ENCODE measurements at places on chromosomes 7 and 10.

DNA sequence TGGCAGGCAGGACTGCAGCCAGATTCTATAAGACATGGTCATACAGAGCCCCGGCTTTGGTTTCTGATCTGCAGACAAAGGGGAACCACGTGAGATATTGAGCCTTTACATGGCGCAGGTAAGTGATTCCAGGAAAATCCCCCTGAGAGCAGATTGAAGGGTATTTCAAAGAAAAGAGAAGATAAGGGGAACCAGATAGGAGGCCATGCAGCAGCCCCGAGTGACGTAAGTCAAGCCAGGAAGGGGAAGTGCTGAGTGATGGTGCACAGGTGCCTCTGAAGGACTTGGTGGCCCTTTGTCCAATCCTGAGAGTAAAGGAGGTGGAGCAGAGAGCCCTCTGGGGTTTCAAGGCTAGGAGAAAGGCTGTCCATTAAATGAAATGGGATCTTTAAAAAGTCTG is 329.0 kb downstream of the ACTR3B start:
- no peak for DNase-seq

DNA sequence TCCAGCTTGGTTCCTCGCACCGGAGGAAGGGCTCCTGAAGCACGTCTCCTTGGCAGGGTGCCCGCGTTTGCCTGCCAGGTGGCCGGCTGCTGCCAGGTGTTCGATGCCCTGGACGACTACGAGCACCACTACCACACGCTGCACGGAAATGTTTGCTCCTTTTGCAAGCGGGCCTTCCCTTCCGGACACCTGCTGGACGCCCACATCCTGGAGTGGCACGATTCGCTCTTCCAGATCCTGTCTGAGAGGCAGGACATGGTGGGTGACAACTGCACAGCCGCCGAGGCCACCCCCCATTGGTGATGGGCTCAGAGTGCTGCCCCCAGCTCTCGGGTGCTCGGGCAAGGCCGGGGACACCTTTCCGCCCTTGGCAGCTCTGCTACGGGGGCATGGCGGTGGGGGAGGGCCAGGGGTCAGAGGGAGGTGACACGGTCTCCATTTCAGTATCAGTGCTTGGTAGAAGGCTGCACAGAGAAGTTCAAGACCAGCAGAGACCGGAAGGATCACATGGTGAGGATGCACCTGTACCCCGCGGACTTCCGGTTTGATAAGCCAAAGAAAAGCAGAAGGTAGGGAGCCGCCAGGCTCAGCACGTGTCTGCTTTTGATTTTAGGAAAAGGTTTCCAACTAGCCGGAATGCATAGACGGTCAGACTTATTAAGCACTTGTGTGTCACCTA is 1.1 kb downstream of the ZNF511 start:
- DNase-seq, result no peak

DNA sequence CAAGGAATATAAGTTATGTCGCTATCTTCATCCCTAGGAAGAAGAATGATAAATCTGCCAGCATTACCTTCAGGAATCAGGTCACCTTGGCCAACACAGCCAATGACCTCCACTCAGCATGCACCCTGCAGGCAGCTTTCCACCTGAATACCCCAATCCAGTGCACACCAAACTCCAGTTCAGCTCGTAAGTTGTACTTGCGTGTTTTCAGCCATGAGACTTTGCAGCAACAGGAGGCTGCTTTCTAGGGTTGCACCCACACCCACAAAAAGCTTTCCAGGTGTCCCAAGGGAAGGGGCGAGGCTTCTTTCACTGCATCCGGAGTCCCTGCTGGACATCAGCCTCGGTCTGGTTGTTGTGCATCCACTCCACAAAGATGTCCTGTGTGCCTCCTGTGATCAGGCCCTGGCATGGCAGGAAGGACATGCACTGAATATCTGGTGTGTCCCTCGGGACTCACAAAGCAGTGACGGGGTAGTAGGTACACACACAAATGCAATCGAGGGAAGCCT is 282.9 kb downstream of the GRID1 start:
- no peak for DNase-seq

DNA sequence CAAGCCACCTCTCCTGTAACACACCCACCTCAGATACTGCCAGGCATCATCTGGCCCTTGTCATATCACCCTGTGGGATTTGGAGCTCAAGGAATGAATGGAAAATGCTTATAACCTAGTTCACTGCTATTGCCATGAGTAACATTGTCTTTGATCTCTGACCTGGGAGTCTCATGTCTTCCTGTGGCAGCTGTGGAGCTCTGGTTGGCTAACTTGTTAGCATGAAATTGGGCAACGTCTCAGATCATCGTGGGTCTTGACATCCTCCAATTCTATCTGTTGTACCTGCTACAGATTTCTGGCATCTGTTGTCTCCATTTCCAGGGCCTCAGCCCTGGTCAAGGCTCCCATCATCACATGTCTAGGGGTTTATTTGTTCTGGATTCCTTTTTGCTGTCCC is 2.2 kb upstream of the TMEM270 start:
- no peak for DNase-seq

GRCh38 chr10:69962746-69963135 is 89.9 kb upstream of the MACROH2A2 start:
- no peak for DNase-seq

All from stimulated activated CD8-positive, alpha-beta memory T cell treated with anti-CD3 and anti-CD28 coated beads, Interleukin-4, amount 100 ng/mL, for 48 hours (primary cell).